ENCODE measurements at places on chromosomes 4 and X. TPM values are rescaled to one million over a fixed set of nuclear protein-coding genes. Genes with fewer than 3 reads are reported as not detected.

The PRSS12 gene
- total RNA-seq, result not detected

The RTL9 gene
- total RNA-seq, result 0.63 TPM

The SLC10A4 gene
- 0.29 TPM for total RNA-seq

The BGN gene
- total RNA-seq, result 193 TPM

The TCEAL2 gene
- total RNA-seq, result 2.7 TPM

The MAGEC2 gene
- total RNA-seq, result not detected

The ZDHHC15 gene
- 2.6 TPM for total RNA-seq

The IGFBP7 gene
- 792 TPM for total RNA-seq

The RBM47 gene
- total RNA-seq, result 9.6 TPM

The SASH3 gene
- 9.2 TPM for total RNA-seq

The TLR10 gene
- total RNA-seq, result 0.18 TPM

The BCOR gene
- 10.8 TPM for total RNA-seq

All from left cardiac atrium (tissue), 4 donors.